ENCODE measurements at places on chromosomes 11 and 22.

DNA sequence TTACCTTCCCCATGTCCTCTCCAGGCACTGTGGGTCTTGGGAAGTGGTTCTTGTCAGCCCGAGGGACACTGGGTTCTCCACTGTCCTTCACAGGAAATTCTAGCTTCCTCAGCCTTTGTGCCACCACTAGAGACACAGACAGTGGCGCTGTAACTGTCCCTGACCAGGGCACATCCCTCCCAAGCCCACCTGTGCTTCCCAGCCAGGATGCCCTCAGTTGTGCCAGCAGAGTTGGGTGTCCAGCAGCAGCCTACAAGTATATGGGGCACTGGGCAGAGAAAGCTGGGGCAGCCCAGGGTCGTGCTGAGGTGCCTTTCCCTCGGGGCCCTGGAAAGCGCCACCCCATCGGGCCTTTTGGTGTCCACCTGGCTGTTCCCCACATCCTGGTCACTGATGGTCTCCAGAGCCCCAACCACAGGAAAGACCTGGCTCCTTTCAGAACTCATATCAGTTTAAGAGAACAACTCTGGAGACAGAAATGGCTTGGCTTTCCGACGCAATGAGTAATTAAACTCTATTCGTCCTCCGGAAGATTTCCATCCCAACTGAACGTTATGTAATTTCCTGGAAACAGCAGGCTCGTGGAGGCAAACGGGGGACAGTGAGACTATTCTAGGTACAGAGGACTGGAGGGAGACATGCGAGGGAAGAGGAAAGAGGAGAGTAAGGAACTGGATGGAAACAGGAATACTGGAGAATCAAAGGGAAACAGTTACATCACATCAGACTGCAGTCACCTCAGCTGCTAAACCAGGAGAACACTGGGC is 28.6 kb downstream of the PPP2R1B start:
- DNase-seq: no peak

DNA sequence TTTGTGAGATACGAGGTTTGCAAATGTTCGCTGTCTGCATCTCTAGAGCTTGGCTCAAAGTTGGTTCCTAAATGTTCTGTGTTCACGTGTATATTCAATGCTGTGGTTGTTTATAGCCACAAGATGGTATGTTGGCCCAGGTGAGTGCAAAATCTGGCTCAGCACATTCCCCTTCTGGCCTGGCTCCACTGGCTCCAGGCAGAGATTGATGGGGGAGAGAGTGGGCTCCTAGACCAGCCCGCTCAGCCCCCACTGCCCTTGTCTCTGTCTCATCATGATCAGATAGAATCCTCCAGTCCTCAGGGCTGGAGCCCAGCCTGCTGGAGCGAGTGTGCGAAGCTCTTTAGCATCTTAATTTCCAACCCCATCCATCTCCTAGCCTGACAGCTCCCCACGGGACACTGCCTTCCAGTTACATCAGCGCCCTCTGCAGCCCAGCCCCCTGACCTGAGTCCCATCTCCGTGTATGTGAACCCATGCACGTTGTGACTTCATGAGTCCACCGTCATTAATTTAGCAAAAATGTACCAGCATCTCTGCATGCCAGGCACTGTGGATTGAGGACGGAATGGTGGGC is 2.0 kb downstream of the P2RX3 start:
- DNase-seq: no peak

DNA sequence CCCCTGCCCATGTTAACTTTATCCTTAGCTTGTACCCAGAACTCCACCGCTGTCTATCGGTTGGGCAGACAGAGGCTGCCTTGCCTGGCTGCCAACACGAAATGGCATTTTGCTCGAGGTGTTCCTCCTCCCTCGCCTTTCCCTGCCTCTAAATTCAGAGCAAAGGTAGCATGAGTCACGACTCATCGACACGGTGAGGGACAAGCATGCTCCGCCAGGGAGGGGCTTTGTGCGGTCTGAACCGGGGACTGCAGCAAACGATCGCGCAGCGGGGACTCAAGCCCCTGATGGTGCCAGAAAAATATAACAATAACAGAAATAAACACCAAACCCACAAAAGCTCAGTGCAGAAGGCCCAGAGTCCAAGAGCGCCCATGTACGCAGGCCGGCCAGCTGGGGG is 52.3 kb downstream of the RTL6 start:
- no peak for DNase-seq

DNA sequence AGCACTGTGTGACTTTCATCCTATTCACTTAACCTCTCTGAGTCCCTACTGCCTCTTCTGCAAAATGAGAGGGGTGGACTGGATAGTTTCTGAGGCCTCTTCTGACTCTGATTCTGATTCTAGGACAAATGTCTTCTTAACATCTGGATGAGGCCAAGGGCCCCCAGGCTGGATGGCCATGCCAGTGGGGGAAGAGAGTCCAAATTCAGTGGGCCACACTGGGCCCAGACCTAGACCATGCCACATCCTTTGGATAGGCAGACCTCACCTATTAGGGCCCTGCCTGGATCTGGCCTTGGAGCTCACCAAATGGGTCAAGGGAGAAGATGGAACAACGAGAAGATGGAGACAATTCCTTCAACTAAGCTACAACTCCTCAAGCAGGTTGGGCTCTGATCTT is 24.6 kb downstream of the NRXN2 start:
- no peak for DNase-seq

DNA sequence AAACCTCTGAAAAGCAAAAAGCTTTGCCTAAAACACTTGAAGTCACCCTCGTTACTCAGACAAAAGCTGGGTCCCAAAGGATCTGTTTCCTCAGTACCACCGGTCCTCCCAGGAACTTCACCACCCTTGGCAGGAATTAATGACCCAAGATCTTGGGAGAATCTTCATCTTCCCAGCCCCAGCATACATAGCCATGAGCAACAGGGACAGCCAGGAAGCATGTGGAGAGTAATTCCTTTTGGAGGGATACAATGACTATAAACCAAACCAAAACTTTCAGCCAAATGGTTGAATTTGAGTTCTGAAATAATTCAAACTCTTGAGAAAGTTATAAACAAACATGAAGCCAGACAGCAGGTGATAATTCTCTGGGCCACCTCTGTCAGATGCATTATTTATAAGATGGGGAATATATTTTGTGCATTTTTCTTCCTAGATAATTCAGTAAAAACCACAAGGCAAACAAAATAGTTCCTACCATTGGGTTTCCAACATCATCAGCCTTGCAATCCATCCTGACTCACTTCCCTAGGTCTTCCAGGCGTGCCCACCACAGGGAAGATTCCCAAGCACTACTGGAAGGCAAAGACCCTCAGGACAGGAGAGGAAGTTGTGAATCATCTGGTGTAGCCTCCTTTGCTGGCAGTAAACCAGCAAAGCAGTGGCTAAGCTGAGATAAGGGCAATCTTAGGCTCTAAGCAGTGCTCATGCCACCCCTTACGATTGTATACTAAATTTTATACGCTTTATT is 71.7 kb upstream of the DRD2 start:
- DNase-seq: no peak

DNA sequence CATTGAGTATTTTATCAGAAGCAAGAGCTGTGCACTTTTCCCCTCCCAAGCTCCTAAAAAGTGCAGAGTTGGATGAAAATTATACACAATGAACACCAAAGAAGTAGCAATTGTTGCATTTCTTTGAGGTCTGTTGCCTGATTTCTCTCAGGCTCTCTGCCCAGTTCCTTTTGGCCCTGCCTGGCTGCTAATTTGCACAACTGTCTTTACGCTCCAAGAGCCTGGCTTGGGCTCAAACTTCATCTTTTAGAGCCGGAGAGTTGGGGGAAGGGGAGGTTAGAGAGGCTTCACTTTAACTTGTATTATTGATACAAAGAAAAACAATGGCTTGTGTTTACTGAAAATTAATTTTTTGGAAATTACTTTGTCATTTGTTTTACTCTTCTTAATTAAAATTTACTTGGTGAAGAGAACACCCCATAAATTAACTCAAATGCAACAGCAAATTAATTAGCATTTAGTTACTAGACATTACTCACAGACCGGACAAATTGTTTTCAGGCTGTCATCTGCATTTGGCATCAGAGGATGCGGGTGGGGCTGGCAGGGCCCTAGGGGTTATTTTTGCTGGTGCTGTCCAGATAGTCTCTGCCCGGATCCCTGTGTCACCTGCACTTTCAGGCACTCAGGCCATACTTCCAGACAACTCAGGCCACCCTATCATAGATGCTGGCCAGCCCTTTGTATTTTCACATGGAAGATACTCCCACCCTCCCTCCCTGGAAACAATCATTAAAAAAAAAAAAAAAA is 407.3 kb downstream of the NXPE2 start:
- no peak for DNase-seq

- DNase-seq: no peak
Observed at GRCh38 chr11:1168721-1169161, 11.0 kb downstream of the MUC5AC start.

DNA sequence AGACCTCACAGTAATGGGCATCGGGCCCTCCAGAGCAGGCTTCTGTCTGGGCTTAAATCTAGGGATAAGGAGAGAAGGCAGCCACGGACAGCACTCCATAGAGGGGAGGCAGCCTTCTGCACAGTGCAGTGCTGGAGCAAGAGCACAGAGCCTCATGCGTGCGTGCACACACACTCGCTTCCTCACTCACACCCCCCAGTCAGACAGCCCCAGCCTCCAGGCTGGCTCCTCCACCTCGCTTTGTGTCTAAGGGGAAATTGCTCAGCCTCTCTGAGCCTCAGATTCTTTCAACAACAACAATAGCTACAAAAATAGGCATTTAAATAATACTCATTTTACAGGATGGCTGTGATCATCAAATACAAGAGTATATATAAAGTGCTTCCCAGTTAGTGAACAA is 26.7 kb upstream of the ETS1 start:
- DNase-seq: no peak

- no peak for DNase-seq
Observed at GRCh38 chr11:114172871-114173444, 113.4 kb downstream of the ZBTB16 start.

- DNase-seq: no peak
Observed at GRCh38 chr11:8787372-8787771, 104.8 kb downstream of the RPL27A start.

DNA sequence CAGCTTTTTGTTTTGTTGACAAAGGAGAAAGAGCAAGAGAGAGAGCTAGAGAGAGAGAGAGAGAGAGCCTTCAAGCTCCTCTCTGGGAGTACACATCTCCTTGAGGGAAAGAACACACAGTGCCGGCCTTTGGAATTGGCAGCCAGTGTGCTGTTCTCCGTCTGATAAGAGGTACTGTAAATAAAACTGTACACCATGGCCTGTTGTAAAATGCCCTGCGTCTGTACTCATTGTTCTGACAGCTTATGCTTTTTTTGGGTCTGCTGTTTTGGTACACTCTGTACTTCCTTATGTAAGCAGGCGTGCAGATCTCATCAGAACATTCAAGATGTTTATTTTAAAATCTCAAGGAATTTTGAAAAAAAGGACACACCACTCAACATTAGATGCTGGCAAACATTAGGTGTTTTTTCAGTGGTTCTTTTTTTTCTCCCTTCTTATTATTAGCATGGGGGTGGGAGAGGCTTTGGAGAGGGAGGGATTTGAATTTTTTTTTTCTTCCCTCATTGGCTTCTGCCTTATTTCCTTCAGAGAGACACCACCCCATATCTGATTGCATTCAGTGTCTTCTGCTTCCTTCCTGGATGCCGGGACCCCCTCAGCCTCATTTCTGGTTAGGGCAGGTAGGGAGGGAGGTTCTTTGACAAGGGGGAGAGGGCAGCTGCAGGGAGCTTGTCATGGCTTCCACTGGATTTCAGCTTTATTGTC is 116.8 kb upstream of the NNMT start:
- DNase-seq: no peak

DNA sequence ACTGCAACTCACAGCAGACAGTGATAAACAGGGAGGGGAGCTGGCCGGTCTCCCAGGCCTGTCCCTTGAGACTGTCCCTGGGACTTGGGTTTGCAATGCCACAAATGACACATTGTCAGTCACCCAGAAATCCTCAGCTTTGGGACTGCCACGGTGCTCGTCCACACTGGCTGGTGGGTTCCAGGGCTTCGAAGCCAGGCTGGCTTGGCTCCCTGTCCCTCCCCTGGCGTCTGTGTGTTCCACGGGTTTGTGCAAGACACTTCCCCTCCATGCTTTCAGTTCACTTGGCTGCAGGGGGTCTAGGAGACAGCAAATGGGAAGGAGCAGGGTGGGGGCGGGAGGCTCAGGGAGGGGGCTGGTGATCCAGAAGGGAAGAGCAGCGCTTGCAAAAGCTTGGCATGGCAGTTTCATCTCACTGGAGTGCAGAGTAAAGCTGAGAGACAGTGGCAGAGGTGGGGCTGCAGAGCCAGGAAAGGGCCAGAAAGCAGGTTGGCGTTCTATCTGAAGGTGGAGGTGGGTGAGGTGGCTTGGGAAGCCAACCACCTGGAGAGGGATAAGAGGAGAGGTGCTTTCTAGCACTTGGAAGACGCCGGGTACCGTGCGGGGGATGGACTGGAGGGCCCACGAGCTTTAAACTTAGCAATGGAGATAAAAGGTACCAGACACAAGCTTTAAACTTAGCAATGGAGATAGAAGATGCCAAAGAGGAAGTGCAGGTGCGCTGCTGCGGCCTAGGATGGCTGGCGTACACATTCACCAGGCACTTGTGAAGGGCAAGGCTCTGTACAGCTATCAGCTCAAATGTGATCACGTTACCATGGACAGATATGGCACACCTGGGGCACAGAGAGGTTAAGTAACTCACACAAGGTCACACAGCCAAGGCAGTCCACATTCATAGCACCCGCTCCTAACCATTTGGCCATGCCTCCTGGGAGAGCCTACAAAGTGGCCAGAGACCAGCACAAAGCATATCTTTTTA is 86.4 kb upstream of the SHISAL1 start:
- no peak for DNase-seq

DNA sequence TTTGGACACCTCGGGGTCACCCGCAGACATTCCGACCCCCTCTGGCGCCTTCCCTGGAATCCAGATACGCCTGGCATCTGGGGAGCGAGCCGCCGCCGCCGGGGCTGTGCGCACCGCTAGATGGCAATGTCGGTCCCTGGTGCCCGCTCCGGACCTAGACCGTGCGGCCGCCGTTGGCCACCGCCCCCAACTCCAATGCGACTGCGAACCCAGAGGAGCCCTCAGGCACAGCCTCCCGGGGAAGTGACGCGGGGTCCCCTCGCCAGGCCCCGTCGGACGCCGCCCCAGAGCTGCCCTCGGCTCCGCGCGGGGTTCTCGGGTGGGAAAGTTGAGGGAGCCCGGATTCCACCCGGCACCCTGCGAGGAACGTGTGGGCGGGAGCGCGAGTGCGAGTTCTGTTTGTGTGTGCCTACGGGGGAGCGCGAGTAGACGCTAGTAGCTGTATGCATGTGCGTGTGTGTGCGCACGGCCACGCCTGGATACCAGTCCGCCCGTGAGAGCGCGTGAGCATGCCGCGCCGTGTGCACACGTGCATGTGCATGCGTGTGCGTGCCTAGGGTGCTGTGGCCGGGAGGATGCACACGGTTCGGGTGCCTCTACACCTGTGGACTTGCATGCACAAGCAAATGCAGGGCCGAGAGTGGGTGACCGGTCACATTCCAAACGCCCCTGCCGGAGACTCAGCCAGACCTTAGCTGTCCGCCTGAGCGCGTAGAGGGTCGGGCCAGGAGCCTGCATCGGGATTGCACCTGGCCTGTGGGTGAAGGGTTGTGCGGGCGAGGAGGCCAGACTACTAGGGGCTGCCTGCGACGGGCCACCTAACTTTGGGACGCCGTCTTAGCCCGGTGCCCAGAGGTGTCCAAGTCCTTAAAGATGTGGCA is 1.9 kb downstream of the CHRM4 start:
- DNase-seq: no peak
